LNCaP clone FGC (cell line): ENCODE measurements at places on chromosomes 4 and X.

GRCh38 chrX:40278340-40279090 is 180.8 kb upstream of the BCOR start:
- DNase-seq, result no peak

GRCh38 chrX:22118161-22118830 is 86.2 kb downstream of the PHEX start:
- DNase-seq, result no peak

DNA sequence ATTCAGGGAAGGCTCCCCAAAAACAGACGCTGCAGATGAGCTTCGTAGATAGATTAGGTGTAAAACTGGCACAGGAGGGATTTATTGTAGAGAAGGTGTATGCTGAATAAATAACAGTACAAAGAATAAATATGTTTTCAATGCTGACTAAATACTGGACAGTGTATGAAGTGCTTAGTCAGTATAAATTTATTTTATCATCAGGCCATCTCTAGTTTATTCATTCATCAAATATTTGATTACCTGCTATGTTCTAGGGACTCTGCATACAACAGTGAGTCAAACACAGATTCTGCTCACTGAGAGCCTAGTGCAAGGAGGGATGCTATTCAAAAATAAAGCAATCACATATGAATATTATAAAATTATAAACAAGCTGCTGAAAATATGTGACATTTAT is 63.6 kb upstream of the TSPAN5 start:
- DNase-seq, result peak; percentile 82

GRCh38 chr4:66653937-66654336 is 891.4 kb downstream of the CENPC start:
- DNase-seq, result no peak

GRCh38 chr4:80239480-80240150 is 26.8 kb upstream of the FGF5 start:
- DNase-seq, result no peak

- no peak for DNase-seq
Observed at GRCh38 chrX:68931345-68931744, 102.5 kb downstream of the EFNB1 start.

- no peak for DNase-seq
Observed at GRCh38 chr4:121776610-121777401, 11.8 kb upstream of the SMIM43 start.

DNA sequence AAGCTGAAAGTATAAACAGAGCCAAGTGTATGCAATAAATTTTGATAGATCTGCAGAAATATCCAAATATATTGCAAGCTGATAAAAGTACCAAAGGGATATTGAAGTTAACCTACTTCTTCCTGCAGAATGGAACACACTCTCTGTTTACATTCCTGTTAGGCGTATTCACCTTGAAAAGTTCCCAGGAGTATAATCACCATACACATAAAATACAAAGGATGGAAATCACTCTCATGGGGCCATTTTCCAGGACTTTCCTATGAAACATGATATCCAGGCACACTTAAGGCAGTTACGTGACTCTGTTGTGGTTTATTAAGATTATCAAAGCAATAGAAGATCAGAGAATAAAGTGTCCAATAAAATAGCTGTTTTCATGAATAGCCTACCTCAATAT is 1142.3 kb downstream of the NLGN4X start:
- no peak for DNase-seq

- no peak for DNase-seq
Observed at GRCh38 chr4:121156822-121157769, 7.0 kb downstream of the TNIP3 start.
